ENCODE measurements at places on chromosomes 7 and 10.
A peak's percentile ranks its signal among the peaks of the same experiment; 100 is the strongest.

GRCh38 chr10:115951242-115951641, 321.8 kb downstream of the GFRA1 start:
- DNase-seq: no peak

DNA sequence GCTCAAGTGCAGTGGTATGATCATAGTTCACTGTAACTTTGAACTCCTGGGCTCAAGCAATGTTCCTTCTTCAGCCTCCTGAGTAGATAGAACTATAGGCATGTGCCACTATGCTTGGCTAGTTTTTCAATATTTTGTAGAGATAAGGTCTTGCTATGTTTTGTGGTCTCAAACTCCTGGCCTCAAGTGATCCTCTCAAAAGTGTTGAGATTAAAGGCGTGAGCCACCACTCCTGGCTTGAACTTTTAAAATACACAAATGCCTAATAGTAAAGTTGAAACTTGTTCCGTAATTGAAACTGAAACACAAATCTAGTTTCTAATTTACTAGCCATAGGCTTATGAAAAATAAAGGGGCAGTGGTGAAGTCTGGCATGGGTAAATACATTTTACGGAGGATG, 65.7 kb downstream of the AP3M1 start:
- no peak for DNase-seq

GRCh38 chr7:22799633-22800032, 23.0 kb downstream of the TOMM7 start:
- no peak for DNase-seq

DNA sequence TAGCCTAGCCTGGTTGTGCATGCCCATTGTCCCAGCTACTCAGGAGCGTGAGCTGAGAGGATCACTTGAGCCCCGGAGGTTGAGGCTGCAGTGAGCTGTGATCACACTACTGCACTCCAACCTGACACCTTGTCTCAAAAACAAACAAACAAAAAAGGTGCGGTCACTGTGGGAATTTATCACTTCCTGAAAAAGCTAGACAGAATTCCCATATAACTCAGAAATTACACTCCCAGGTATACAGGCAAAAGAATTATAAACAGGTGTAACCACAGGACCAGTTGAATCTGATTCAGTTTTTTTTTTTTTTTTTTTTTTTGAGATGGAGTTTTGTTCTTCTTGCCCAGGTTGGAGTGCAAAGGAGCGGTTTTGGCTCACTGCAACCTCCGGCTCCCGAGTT, 3.2 kb upstream of the OGDH start:
- no peak for DNase-seq

DNA sequence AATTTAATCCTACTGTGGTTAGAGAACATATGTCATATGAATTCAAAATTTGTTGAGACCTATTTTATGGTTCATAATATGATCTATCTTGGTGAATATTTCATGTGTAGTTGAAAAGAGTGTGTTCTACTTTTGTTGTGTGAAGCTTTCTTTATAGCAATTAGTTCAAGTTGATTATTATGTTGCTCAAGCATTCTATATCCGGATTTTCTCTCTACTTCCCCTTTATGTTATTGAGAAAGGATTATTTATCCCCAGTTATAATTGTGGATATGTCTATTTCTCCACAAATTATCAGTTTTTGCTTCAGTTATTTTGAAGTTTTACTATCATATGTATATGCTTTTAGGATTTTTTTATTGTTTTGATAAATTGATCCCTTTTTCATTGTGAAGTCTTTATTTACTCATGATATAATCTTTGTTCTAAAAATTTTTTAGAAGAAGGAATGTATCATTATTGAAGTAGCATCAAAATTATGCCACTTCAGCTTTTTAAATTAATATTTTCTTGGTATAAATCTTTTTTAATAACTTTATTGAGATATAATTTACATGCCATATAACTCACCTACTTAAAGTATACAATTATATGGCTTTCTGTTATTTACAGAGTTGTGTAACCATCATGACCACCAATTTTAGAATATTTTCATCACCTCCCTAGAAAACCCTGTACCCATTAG, 12.0 kb upstream of the MEST start:
- no peak for DNase-seq

DNA sequence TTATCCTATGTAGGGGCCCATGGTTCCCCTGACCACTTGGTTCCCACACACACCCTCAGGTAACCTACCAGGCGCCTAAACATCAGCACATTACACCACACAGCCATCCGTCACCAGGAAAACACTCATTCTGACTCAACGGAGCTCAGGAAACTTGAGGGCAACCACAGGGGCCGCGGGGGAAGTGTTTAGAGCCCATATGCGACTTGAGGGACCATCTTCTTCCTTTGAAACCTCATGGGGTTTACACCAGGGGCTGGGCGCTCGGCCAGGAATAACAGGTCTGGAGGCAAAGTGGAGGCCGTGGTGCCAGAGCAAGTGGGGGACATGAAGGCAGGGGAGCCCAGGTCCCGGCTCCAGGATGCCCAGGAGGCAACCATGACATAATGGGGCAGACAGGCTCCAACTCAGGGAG, 1.5 kb downstream of the STX1A start:
- peak; percentile 74 for DNase-seq

GRCh38 chr7:69678494-69679187, 80.4 kb downstream of the AUTS2 start:
- DNase-seq: no peak

GRCh38 chr7:122299624-122300210, 4.8 kb downstream of the FEZF1 start:
- no peak for DNase-seq

GRCh38 chr7:20894806-20895205, 108.1 kb upstream of the SP8 start:
- DNase-seq: no peak

GRCh38 chr7:107836237-107837144, 33.5 kb upstream of the SLC26A3 start:
- DNase-seq: no peak

DNA sequence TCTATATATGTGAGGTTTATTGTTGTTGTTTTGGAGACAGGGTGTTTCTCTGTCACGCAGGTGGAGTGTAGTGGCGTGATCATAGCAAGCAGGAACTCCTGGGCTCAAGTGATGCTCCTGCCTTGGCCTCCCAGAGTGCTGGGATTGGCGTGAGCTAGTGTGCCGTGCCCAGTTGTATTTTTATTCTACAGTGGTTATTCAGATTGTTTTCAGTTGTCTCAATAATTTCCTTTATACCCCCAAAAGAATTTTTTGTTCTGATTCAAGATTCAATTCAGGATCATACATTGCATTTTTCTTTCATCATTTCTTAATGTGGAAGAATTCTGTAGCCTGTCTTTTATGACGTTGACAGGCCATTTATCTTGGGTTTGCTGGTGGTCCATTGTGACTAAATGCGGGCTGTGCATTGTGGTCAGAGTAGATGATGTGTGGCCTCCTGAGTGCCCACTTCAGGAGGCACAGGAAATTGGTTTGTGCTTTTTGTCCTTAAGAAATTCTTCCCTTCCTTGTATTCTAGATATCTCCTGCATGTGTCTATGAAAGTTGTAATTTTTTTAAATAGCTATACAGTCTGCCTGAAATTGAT, 22.9 kb downstream of the RBM33 start:
- DNase-seq: no peak

GRCh38 chr7:111528331-111528730, 34.0 kb downstream of the IMMP2L start:
- DNase-seq: no peak
